ENCODE measurements at places on chromosomes 16 and 17.

GRCh38 chr17:11589716-11590115 lies 8.6 kb upstream of the DNAH9 start:
- DNase-seq, result no peak

DNA sequence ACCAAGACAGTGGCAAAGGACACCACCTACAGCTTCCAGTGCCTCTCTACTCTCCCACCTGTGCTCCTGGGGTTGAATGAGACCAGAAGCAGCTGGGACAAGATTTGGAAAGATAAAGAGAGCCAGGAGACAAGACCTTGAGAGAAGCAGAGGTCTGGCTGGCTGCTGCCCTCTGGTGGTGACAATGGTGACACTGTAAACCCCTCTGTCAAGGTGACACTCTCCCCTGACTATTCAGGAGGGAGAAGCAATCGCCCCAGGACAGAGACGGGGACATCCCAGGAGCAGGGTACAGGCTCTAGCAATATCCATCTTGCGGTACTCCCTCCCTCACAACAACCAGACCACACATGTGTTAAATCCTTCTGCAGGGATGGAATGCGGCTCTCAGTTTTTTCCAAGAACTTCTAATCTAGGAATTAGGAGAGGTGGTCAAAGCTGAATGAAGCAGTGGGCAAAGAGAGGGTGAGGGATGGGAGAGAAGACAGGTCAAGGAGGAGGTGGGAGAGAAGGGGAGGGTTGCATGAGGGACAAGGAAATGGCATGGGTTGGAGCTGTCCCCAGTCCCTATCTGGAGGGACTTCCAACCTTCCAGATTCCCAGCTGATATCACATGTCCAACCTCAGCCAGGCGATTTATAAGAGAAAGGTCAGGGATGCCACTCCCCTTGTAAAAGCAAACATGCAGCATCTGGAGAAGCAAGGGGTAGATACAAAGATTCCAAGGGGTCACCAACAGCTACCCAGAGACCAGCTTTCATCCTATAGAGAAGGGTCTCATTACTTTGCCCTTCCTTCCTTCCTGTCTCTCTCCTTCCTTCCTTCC lies 2.9 kb downstream of the PHOSPHO1 start:
- peak; percentile 66 for DNase-seq

DNA sequence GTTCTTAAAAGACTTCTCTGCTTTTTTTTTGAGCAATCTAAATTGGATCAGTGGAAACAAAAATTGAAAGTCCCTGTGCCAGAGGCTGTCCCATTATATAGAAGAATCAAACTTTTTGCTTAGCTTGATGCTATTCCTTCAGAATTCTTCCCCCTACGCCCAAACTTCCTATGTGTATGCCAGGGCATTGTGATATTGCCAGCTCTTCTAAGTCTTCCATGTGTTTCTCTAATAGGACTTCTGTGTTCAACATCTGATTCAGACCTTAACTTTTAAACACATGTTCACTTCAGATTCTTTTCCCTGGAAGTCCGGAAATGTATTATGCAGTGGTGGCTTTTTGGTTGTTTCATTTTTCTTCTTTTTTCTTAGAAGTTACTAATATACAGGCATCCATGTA lies 18.7 kb downstream of the PTRH2 start:
- DNase-seq, result no peak

GRCh38 chr17:45172232-45172540 lies 10.5 kb downstream of the HEXIM2 start:
- DNase-seq, result no peak

GRCh38 chr17:19763416-19763815 lies 15.3 kb upstream of the ALDH3A1 start:
- no peak for DNase-seq

DNA sequence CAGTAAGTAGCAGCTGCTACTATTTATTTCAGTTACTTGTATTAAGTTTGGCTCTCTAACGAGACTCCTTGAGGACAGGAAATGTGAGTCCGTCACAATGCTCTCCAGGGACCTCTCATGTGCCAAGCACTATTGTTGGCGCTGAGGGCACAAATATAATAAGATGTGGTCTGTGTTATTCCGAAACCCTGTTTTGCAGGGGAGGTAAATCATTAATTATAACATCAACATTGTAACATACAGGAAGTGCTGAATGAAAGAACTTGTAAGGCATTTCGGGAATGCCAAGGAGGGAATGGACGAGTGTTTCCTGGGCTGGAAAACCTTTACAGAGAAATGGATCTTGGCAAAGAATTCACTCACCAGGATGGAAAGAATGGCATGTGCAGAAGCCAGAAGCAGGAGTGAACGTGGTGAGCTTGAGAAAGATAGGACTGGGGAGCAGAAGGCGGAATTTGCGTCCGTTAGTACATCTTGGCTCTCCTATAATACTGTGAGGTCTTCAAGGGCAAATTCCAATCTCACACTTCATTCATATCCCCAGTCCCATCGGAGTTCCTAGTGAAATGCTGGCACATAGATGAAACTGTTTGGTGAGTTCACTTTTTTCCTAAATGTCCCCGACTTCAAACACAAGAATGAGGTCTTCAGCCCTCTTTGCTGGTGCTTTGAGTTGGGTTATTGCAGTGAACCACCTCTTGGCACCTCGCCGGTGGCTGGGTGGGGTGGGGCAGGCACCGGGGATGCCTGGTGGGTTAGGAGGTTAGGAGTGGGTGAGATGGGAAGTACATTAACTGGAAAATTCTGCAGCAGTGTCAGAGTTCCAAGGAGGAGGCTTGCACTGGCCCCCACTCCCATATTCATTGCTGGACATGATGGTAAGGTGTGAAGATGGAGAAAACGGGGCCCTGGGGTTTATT lies 11.5 kb downstream of the TAC4 start:
- DNase-seq, result no peak

DNA sequence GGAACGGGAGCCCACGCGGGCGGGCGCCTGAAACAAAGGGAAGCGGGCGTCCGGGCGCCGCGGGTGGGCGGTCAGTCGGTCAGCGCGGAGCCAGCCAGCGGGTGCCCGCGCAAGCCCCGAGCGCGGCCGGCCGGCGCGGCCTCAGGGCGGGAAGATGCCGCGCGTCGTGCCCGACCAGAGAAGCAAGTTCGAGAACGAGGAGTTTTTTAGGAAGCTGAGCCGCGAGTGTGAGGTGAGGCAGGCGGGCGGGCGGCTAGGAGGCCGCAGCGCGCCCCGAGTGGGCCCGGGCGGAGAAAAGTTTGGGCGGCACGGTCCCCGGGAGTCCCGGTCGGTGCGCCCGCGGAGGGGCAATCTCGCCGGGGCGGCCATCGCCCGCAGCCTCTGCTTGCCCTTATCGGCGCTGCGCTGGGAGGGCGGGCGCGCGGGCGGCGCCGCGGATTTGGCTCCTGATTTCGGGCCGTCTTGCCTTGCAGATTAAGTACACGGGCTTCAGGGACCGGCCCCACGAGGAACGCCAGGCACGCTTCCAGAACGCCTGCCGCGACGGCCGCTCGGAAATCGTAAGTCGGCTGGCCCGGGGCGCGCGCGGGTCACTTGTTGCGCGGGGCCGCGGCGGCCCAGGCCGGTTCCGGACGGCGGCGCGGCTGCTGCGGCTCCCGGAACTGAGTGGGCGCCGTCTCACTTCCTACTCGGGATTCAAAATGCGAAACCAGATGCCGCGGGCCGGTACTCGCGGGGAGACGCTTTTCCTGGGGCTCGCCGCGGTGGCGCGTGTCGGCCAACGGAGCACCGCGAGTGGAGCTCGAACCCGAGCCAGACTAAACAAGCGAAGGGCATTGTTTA lies 526 bp downstream of the CBFB start:
- no peak for DNase-seq

GRCh38 chr16:57563761-57564160 lies 21.3 kb downstream of the ADGRG5 start:
- DNase-seq, result no peak

DNA sequence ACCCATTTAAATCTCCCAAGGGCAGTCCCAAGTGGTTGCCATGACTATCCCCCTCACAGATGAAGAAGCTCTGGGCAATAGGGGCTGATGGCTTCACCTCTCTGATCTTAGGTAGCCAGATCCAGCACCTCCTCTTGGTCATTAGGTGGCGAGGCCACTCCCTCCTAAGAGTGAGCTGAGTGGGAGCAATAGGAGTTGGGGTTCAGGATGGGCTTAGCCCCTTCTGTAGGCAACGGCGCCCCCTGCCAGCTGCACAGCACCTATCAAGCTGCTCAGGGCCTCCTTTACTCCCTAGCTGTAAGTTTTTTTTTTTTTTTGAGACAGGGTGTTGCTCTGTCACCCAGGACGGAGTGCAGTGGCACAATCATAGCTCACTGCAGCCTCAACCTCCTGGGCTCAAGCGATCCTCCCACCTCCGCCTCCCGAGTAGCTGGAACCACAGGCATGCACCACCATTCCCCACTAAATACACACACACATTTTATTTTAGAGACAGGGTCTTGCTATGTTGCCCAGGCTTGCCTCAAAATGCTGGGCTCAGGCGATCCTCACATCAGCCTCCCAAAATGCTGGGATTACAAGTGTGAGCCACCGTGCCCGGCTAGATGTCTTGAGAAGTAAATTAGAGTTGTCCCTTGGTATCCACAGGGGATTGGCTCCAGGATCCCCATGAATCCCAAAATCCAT lies 3.5 kb upstream of the RRAD start:
- DNase-seq, result no peak

- DNase-seq, result no peak
These were observed 135.5 kb downstream of the MGAT5B start for GRCh38 chr17:77003699-77004098.

GRCh38 chr16:15807603-15808009 lies 49.2 kb downstream of the MYH11 start:
- DNase-seq, result no peak

DNA sequence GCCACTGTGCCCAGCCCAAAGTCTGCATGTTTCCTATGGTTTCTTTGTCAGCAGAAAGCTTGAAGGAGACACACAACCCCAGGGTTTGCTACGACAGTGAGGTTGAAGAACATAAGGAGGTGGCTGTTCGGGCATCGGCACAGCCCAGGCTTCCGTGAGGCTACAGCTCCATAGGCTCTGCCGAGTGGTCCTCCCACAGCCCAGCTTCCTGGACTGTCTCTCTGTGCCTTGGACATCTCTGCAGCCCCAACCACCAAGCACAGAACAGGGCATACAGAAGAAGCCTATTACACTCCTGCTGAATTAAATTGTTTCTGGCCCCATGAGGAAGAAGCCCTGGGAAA lies 3.2 kb upstream of the HAP1 start:
- DNase-seq, result no peak

- no peak for DNase-seq
These were observed 83.9 kb downstream of the RMI2 start for GRCh38 chr16:11429123-11429522.

GRCh38 chr16:69747115-69747514 lies 7.6 kb downstream of the NOB1 start:
- no peak for DNase-seq

- no peak for DNase-seq
These were observed 60.5 kb downstream of the TMEM132E start for GRCh38 chr17:34639706-34640425.

DNA sequence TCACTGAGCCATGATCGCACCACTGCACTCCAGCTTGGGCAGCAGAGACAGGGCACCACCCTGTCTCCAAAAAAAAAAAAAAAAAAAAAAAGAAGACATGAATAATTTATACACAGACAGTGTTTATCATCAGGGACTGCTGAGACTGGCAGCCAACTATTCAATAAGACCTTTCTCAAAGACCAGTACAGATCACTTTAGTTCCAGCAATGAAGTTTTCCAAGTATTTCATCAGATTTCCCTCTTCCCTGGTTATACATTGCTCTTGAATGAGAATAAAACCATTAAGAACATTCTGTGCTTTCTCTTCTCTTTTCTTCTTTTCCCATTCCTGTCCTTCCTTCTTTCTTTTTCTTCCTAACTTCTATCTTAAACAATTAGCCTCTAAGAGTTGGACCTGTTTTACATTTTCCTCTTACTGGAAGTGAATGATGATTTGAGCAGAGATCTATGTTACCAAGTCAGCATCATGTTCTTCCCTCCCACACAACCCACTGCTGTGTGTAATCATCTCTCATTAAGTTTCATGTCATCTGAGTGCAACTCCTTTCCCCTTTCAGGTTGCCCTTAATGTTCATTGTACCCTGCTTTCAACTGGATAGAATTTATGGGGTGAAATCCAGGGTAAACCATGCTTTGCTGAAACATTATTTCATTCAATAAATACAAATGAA lies 35.9 kb upstream of the SMIM36 start:
- DNase-seq, result no peak

GRCh38 chr16:12398029-12398682 lies 405.5 kb downstream of the CPPED1 start:
- DNase-seq, result no peak

DNA sequence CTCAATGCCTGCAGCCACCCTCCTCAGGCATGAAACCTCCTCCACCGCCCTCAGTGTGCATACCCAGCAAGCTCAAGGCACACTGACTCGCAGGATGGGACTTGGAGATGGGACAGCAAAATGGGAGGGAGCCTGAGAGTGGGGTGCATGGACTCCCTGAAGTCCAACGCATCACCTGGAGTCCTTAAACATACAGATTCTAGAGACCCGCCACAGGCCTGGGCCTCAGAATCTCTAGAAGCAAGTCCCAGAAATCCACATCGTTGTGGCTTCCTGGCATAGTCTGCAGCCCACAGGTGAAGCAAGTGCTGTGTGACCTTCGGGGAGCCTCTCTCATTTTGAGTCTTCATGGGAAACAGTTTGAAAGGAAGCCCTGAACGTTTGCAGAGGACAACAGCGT lies 3.6 kb upstream of the TBX21 start:
- no peak for DNase-seq

- no peak for DNase-seq
These were observed 15.6 kb downstream of the C16orf90 start for GRCh38 chr16:3479654-3480216.
